ENCODE measurements at places on chromosomes 7 and 10.

DNA sequence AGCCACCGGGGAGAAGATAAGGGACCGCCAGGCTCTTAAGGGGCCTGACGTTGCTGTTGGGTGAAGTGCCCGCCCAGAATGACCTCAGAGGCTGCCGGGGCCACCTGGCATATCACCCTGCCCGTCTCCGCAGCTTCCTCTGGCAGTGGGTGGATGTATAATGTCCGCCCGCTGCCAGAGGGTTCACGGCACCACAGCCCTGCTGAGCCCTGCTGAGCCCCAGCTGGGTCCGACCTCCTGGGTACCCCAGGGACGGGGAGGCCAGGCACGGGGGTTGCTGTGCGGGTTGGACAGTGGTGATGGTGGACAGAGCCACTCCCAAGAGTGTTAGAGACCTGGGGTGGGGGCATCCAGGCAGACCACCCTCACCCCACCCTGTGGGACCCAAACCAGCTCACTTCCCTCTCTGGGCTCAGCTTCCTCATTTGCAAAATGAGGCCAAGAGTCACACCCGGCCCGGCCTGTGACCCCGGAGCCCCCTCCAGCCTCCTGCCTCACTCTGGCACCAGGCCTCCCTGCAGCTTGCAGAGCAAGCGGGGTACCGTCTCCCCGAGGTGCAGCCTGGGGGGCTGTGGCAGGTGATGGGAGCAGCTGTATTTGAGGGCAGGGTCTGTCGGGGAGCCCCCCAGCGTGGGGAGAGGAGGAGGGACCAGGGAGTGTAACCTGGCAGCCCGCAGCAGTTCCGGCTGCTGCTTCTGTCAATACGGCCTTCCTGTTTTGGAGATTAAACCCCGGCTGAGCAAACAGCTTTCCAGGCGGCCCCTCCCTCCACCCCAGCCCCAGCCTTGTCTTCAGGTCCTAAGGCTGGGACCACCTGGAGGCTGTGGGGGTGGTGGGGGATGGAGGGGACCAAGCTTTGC is 8.4 kb upstream of the LFNG start:
- DNase-seq: no peak

- no peak for DNase-seq
Measured at GRCh38 chr7:126302639-126303038, 950.1 kb downstream of the GRM8 start.

GRCh38 chr10:68211669-68212068 is 20.2 kb downstream of the ATOH7 start:
- DNase-seq: no peak

GRCh38 chr10:117670116-117670904 is 127.8 kb downstream of the EMX2 start:
- DNase-seq: no peak

- no peak for DNase-seq
Measured at GRCh38 chr10:101939729-101940128, 96.1 kb upstream of the KCNIP2 start.

DNA sequence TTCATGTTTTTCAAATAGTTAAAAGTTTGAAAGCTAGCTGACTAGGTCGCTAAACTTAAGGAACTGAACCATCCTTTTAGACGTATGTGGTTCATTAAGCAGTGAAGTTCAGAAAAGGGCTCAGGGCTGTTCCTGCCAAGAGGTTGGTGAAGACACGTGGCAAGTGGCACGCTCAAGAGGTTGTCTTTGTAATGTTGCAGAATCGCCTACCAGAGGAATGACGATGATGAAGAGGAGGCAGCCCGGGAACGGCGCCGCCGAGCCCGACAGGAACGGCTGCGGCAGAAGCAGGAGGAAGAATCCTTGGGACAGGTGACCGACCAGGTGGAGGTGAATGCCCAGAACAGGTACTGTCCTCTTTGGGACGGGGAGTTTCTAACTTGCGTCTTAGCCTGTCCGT is 57.8 kb upstream of the AGBL3 start:
- DNase-seq: no peak

GRCh38 chr7:37826825-37827224 is 21.6 kb upstream of the NME8 start:
- no peak for DNase-seq

DNA sequence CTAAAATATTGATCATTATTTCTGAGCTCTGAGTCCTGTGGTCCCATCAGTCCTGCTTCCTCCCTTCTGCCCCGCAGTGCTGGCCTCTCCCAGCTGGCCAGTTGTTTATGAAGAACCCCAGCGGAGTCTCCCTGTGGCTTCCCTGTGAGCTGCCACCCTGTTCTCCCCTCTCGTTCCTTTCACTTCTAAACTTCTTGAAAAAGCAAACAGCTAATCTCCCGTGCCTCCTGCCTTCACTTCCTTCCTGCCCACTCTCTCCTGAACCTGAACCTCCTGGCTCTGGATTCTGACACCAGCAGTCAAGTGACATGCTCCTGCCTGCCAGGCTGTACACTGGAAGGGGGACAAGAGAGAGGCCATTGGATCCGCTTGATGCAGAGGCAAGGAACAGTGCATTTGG is 63.7 kb upstream of the ZPBP start:
- no peak for DNase-seq

GRCh38 chr7:125338110-125338509 is 408.5 kb upstream of the POT1 start:
- no peak for DNase-seq

- no peak for DNase-seq
Measured at GRCh38 chr7:149666360-149666945, 106.9 kb downstream of the ZNF467 start.

- DNase-seq: no peak
Measured at GRCh38 chr10:79262959-79263746, 84.1 kb upstream of the PPIF start.

DNA sequence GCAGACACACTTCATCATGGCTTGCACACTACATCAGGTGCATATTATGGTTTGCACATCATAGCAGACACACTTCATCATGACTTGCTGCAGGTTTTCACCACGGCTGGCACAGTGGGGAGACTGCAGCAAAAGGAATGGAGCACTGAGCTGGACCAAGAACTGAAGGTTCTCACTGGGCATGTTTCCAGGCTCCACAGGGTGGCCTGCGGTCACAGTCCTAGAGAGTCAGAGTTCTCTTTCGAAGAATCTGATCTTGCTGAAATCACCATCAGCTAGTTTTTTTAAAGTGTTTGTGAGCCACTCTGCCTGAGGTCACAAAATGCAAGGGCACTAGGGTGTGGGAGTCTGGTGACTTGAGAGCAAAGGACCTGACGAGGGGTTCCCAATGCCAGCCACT is 140.4 kb upstream of the NPY start:
- no peak for DNase-seq

DNA sequence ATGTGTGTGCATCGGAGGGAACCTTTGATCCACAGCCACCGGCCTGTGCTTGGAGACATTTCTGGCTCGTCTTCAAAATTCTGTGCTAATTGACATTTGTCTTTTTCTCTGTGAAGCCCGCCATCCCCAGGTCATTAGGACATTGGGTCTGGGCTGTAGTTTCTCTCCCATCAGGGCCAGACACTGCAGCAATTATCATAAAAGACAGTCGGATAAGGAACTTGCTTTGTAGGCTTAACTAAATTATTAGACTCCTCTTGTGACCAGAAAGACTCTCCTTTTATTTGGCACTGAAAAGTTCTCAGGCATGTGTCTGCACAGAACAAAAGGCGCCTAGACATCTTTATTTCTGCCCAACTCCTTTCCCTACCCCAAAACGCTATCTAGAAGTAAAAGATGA is 49.1 kb upstream of the NPTX2 start:
- DNase-seq: no peak

DNA sequence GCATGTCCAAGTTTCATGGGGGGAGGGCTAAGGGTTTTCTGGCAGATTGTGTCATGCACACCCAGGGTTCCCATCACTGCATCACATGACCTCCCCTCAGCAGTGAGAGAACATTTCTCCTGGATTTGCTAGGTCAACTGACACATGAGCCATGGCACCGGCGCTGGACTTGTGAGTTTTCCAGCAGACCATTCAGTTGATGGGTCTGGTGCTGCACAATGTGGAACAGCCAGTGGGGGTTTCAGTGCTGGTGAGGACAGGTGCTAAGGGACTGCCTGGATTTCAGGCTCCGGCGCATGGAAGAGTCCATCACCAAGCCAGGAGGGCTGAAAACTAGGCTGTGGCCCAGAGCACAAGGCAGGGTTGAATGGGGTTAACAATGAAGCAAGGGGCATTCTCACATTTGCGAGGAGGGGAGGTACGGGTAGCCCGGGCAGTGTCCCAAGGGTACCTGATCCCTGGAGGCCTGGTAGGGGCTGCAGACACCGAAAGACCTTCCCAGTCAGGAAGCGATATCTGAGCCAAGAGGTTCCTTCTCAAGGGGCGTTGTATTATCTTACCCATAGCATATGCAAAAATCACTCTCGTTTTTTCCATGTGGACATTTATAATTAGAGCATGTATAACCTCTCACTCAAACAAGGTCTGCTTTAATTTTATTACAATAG is 203.0 kb downstream of the TNS3 start:
- DNase-seq: no peak

GRCh38 chr10:104293011-104293410 is 24.0 kb downstream of the GSTO2 start:
- DNase-seq: no peak

DNA sequence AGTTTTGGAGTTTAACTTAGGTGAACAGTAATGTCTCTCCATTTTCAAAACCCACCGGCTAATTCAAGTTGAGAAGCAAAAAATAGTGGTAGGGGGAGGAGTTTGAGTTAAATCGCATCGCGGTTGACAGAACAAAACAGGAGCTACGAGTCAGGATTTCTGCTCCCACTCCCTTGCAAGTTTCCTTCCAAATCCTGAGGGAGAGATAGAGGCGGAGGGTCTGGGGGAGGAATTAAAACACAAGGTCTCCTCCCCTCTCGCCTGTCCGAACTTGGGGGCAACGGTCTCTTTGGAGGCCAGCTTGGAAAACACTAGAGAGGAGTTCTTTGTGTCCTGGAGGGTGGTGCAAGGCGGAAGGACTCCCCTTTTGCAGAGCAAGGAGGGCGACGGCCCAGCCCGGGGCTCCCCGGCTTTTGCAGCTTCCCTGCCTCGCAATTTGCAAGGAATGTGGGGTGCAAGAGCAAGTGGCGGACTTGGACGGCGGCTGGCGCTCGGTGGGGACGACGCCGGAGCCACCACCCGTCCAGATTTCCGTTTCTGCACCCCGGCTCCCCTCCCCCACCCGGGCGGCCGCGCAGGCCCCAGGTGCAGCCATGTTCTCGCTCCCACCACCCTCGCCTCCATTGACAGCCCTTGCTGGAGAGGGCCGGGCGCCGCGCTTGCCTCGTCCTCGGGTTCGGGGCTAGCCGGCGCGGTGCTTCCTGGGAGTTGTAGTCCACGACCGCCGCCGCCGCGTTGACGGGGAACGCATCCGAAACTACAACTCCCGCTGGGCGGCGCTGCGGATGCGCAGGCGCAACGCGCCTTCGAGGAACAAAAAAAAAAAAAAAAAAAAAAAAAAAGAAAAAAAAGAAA is 454 bp upstream of the GTF2I start:
- peak; percentile 92 for DNase-seq

- DNase-seq: no peak
Measured at GRCh38 chr7:152054367-152055230, 29.1 kb downstream of the GALNT11 start.

DNA sequence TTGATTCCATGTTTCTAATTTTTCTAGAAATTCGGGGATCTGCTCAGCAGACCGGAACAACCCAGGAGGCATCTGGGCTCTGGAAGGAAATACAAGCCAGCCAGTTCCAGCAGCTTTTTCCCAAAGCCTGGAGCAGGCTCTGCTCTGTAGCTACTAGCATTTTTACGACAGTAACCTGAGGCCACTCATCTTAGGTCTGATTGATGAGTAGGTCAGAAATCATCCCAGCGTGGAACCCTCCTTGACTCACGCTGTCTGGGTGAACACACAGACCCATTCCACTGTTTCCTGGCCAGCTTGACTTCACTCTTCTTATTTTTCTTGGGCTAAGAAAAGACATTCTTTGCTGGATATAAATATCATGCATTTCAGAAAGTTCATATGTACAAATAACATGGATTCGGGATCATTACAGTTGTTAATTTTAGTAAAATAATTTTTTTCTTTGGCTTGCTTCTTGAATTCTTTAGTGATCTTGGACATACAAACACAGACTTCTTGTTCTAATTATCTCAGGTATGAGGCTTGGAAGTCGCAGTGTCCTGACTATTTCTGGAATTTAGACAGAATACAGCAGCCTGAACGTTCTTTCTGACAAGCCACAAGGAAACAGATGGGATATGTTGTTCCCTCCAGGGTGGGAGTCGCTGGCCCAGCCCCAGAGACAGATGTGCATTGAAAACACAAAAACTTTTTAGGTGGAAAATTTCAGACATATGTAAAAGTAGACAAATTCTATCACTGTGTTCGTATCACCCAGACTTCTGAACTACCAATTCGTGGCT is 54.6 kb upstream of the PITRM1 start:
- no peak for DNase-seq

DNA sequence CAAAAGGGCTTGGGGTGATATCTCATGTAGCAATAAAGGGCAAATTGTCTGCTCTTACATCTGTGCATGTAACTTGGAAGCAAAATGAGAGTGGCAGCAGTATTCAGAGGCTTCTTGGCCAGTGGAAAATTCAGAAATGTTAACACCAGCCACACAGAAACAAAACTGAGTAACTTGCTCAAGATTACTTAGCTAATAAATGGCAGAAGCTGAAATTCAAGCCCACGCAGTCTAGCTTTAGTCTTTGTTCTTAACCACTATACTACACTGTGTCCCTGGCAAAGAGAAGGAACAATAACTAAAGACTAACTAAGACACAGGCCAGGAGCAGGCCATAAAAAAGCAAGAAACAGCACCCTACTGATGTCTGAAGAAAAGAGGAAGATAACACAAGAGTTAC is 185.9 kb upstream of the ASAH2 start:
- no peak for DNase-seq

DNA sequence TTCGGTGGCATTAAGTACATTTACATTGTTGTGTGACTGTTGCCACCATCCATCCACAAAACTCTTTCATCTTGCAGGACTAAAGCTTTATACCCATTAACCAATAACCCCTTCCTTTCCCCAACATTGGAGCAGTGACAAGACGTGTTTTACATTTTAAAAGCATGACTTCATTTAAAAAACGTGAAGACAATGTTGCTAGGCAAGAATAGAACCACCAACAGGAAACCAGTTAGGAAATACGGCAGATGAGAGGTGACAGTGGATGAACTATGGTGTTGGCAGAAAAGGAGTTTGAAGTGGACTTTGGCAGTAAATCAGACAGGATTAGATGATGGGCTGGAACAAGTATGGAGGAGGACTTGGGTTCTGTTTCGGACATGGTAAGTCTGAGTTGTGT is 17.0 kb downstream of the TMEM236 start:
- no peak for DNase-seq

DNA sequence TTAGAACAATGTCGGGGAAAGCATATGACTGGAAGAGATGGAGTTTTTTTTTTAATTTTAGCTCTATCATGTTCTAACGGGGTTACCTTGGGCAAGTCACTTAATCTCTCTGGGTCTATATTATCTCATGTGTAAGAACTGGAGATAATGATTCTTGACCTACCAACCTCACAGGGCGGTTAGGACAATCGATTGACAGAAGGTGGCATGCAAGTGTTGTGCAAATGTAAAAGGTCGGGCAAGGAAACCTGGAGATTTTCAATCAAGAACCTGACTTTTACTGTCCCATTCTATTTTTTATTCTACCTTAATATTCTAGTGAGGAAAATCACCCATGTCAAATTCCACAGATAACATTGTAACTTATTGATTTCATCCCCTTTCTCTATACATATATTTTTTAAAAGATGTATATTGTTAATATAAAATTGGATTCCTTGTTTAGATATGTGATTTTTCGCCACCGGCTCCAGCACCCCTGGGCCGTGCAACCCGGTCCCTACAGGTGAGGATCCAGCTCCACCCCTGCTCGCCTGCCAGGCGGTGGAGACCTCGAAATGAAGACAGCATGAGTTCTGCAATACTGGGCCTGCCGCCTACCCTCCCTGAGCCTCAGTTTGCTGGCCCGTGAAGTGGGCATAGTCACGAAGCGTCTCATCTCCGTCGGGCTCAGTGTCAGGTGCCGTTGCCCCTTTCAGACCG is 497.6 kb upstream of the PHF14 start:
- DNase-seq: no peak

All from stimulated activated CD8-positive, alpha-beta memory T cell treated with anti-CD3 and anti-CD28 coated beads, Interleukin-7, amount 100 ng/mL, for 24 hours (primary cell).